Naive thymus-derived CD4-positive, alpha-beta T cell (primary cell): ENCODE measurements at places on chromosomes 2 and 18. TPM values are rescaled to one million over a fixed set of nuclear protein-coding genes. Genes with fewer than 3 reads are reported as not detected.

The SOX11 gene
- not detected in 2 replicates for total RNA-seq

The OTOS gene
- total RNA-seq = not detected

The CCL20 gene
- 1.4 TPM for total RNA-seq

The NLRC4 gene
- 0.56 TPM for total RNA-seq

The SCN9A gene
- total RNA-seq = 1.8 TPM

The SAG gene
- total RNA-seq = not detected

The EGR4 gene
- 0.15 TPM for total RNA-seq

The CRYGD gene
- not detected for total RNA-seq

The FBXO48 gene
- total RNA-seq = 1.3 TPM

The STK16 gene
- total RNA-seq = 19.8 TPM

The SKOR2 gene
- total RNA-seq = not detected in 2 replicates

The CERS6 gene
- 17.3 and 17.4 TPM in 2 replicates for total RNA-seq
